Kidney (tissue), 22 donors: ENCODE measurements at places on chromosomes 13 and 19.
A peak's percentile ranks its signal among the peaks of the same experiment; 100 is the strongest.

DNA sequence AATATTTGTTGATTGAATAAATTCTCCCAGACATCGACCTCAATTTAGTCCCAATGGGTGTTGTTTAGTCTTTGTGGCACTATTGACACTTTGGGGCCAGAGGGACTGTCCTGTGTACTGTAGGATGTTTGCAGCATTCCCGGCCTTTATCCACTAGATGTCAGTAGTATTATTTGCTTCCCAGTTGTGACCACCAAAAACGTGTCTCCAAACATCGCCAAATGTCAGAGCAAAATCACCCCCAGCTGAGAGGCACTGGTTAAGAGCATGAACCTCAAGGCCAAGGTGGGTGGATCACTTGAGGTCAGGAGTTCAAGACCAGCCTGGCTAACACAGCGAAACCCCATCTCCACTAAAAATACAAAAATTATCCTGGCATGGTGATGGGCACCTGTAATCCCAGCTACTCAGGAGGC lies 15.4 kb downstream of the NLRP12 start:
- no peak for DNase-seq

DNA sequence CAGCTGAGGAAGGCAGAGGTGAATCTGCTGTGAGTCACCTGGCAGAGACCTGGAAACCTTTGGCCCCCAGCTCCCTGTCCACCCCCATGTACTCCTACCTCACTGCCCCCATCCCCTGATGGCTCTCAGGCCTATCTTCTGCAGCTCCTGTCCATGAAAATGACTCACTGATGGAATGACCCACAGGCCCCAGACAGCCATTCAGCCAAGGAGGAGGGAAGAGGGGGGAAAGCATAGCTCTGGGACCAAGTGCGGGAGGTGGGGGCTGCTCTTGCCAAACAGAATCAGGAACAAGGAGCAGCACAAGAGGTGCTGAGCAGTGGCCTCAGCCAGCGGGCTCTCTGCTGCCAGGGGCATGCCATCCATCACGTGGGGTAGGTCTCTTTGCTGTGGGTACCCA lies 111.4 kb upstream of the C1QTNF9B start:
- DNase-seq, result peak; percentile 70

DNA sequence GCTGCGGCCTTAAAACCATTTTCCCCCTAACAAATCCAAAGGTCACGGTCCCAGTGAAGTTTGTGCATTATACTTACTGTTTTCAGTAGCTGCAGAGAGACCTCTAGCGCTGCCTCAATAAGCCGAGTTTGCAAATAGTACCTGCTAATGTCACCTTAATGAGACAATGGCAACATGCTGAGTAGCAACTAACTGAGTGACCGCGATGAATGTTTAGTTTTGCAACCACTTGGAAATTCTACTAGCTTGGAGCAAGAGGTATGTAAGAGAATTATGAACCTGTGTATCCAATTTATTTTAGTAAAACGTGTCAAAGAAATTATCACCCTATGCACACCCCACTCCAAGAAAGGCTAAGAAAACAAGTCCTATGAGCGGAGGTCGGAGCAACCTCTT lies 1.2 kb downstream of the KPNA3 start:
- DNase-seq, result peak; percentile 72

DNA sequence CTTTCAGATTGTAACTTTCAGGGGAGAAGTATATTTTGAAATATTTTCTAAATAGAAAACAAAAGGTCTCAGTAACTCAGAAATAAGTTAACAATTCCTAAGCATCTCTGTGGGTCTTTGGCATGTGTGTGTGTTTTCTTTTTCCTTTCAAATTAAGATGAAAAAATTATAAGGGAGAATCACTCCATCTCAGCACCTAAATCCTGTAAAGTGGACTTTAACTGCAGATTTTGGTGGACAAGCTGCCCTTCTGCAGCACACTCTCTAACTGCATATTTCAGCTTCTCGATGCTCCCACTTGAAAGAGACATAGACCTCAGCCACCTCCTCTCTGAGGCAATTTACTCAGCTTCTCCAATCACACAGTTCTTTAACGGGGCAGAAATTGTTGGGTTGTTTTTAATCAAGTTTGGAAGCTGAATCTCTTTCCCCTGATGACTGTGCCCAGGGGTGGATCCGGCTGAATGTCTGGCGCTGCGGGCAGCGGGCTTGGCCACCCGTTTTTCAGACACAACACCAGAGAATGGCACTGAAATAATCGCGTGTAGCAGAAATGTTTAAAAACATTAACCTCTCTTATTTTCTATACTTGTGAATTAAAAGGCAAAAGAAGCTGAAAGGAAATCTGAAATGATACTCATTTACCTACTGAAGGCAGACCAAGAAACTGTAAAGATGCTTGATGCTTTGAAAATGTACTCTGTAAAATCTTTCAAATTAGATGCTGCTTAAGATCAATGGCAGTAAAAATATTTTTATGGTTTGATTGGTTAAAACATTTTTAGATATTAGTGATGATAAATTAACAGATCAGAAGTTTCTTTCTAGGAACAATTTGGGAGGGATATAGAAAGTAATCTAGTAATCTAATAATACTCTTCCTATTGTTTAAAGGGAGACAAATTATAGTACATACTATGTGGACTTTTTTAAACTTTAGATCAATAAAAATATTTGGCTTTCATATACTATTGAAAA lies 12.4 kb downstream of the ZIC2 start:
- peak; percentile 21 for DNase-seq
